ENCODE measurements at places on chromosomes 1 and 21.

- DNase-seq = no peak
These were observed 648.4 kb downstream of the PTPRC start for GRCh38 chr1:199287206-199287605.

DNA sequence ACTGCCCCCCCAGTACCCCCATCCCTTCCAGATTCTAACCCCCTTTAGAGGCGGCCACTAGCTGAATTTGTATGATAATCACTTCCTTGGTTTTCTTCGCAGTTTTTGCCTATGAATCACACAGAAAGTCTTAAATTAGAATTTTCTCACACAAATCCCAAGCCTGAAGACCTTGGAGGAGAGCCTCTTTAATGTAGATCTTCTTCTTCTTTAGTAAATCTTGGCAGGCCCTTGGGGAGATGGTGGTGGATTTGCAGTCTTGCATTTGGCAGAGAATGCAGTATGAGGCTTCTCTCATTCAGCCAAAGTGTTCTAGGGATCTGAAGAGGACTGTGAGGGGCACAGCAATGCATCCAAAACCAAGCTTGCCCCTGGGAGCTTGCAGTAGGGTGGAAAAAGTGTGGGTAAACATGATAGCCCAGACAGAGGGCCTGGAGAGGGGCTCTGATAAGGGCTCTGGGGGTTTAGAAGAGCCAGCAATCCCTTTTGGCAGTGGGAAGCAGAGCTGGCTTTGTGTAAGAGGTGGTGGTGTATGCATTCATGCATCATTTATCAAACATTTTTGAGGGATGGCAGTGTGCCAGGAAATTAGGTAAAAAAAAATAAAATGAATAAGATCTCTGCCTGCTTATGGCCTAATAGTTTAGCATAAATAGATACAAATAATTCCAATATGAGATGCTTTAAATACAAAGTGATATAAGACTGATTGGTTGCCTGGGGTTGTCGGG, 7.7 kb upstream of the CDC42 start:
- DNase-seq = peak; percentile 1

DNA sequence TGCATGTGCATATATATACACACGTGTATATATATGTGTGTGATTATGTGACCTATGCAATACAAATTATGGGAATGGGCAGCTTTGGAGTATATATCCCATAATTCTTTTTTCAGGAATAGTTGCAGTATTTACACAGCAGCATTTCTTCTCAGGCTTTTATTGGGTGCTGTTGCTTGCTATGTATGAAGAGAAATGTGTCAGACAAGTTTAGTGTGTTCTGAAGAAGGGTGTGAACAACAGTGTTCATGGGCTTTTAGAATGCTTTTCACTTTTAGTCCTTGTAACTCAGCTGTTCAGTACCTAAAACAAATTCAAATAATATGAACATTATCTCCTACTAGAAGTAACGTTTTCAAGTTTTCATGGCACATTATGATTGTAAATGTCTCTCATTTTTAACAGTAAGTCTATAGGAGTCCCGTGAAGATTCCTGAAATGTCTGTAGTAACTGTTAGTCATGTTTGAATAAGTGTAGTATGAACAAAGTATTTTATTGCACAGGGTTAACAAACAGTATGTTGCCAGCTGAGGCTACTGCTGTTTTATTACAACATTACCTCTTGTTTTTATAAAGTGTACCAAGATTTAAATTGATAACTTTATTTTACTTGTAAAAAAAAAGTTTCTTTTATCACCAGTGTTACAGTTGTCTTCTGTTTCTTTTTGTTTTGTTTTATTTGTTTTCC, 42.5 kb downstream of the TMED5 start:
- DNase-seq = no peak

DNA sequence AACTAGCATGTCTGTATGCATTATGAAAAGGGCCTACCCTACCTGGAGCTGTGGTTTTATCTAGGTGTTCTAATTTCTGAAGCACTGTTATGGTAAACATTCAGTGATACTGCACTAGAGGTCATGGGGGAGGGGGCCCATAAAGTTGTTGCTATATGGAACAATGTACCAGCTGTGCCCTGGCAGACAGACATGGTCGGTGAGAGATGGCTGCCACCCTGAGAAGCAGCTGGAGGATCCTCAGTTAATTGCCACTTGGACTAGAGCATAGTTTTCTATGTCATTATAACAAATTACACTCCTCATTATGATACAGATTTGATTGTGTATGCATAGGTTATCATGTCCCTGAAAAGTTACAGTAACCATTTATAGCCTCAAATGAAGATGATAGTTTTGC, 45.4 kb downstream of the ILDR2 start:
- DNase-seq = no peak

DNA sequence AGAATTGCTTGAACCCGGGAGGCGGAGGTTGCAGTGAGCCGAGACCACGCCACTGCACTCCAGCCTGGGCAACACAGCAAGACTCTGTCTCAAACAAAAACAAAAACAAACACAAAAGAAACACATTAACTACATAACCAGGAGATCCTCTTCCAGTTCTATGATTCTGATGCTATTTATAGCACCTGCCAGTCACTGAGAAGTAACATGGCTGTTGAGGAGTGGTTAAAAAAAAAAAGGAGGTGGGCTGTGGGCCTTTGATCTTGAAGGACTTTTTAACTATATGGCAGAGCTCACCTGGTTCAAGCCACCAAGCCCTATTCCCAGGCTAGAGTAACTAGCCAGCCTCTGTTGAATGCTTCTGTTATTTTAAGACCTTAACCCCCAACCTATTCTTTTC, 148.8 kb downstream of the ZBTB18 start:
- no peak for DNase-seq

GRCh38 chr1:167276969-167277368, 56.3 kb downstream of the POU2F1 start:
- no peak for DNase-seq

GRCh38 chr1:161481624-161482392, 23.4 kb upstream of the FCGR2A start:
- DNase-seq = no peak

DNA sequence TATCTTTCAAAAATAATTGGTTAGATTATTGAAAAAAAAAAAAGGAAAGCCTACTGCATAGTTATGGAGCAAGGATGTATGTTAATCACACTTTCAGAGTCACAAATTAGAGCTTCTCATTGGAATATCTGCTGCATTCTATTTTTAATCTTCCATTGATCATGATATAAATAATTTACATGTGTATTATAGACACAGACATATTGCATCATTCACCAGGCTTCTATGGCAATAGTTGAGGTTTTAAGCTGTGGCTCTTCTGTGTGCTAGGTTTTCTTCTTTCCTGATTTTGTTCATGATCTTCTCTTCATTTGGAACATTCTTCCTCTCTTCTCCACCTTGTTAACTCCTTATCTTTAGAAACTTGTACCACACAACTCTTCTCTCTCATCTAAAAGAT, 123.2 kb upstream of the HMCN1 start:
- no peak for DNase-seq

DNA sequence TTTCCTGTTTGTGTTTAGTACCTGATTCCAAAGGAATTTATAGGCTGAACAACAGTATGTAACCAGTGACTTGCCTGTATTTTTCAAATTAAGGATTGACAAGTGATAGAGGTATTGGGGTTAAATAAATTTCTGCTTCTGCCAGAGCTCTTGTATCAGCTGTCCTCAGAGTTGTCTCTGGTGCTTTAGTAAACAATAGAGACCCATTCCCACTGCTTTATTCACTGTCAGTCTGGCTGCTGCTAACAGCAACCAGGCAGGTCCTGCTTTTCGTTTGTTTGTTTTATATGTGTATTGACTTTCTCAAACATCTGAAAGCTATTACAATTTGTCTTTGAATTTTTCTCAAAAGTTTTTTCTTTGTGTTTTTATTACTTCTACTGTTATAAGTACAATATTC, 76.1 kb downstream of the OLFM3 start:
- no peak for DNase-seq

GRCh38 chr1:43586136-43586731, 55.6 kb downstream of the PTPRF start:
- no peak for DNase-seq

GRCh38 chr1:31749785-31750735, 14.1 kb downstream of the ADGRB2 start:
- DNase-seq = no peak

- no peak for DNase-seq
These were observed 3.8 kb downstream of the RGS13 start for GRCh38 chr1:192639607-192640368.

DNA sequence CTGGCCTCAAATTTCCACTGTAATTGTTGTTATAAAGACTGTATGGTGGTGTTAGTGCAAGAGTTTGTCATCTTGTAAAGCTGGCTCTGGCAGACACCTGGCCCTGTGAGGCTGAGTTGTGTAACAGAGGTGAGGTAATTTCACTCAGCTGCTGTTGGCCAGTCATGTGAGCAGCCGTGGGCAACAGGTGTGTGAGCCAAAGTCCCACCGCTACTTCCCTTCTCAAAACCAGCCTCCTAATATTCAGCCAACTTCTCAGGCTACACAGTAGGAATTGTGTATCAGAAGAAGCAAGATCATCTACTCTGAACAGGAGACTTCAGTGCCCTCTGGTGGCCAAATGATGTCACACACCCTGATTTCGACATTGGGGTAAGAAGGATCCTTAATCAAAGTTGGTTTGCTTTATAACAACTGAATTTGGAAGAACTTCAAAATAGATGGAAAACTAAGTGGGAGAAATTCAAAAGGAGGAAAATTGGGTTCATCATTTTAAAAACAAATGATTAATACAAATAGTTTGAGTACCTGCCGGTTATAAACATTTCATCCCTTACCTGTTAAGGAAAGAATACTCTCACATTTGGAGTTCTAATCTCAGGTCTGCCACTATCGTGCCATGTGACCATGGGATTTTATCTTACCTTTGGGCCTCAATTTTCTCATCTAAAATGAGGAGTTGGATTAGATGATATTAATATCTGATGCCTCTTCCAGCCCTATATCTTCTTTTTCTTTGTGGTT, 2.6 kb upstream of the CREG1 start:
- peak; percentile 75 for DNase-seq

GRCh38 chr21:19510653-19511052, 1107.1 kb upstream of the TMPRSS15 start:
- no peak for DNase-seq

- no peak for DNase-seq
These were observed at the start of gene AQP10 for GRCh38 chr1:154320882-154321608. Gene AQP10, plus strand, starts transcription at chr1:154321093. Its CDS starts 63 bp downstream, at chr1:154321156.

DNA sequence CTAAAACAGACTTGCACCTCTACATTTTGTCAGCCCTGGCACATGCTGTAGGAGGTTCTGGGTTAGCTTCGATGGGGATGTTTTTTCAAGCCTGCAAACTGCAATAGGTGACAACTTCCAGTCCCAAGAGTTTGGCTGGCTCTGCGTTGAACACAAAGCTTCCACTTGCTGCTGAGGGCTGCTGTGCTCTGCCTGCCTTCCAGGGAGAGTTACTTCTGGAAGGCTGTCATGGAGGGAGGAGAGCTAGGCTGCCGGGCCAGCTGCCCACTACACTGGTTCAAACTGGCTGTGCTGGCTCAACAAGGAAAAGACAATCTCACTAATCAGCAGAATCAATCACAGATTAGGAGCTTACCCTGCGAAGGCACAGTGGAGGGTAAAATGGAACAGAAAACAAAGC, 46.7 kb upstream of the PPP2R5A start:
- DNase-seq = no peak

GRCh38 chr21:31459457-31459856, 115.4 kb upstream of the TIAM1 start:
- DNase-seq = no peak

- no peak for DNase-seq
These were observed 72.1 kb upstream of the CNTN2 start for GRCh38 chr1:204970937-204971336.

DNA sequence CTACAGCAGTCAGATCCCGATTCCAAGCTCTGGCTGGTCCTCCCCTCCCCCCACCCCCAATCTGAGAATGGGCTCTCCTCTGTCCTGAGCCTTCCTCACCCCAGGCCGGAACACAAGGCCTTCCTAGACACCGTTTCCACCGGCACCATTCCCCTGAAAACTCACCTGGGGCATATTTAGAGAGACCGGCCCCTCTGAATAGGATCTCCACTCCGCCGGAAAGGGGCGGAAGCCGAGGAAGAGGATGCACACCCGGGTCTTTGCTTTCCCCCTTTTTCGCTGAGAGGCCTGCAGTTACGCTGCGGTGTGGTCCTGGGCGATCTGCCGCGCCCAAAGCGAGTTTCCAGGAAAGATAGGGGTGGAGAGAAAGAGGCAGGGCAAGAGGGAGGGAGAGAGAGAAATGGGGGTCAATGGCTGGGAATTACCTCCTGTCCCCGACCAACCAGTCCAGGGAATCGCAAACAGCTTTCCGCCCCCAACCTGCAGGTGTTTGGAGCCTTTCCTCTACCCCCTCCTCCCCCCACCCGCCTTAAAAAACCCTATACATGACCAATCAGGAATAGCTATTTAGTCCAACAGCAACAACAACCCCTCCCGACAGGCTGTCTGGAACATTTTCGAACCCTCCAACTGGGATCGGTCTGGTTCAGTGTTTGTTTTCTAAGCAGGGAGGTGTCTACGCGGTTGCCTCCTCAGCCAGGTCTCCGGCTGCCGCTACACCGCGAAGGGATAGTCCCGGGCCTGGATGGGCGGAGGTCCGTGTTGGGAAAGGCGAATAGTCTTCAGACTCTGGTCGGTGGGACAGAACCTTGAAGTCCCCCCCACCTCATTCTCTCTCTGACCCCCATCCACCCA, 2.8 kb downstream of the TAL1 start:
- DNase-seq = no peak

DNA sequence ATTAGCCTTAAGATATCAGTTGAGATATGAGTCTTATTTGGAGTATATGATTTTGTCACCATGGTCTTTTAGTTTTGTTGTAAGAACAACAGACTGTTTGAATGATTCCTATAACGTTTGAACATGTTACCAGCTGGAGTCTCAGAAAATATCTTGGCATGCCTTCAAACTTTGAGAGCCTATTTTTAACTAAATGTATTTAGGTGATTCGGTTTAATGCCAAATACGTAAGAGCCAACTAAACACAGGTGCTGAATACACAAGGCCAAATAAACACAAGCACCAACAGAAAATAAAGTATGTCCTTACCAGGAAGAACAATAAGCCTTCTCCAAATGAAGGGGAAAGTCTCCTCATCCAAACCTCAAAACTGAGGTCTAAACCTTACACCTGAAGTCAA, 48.6 kb downstream of the PRKACB start:
- DNase-seq = no peak

DNA sequence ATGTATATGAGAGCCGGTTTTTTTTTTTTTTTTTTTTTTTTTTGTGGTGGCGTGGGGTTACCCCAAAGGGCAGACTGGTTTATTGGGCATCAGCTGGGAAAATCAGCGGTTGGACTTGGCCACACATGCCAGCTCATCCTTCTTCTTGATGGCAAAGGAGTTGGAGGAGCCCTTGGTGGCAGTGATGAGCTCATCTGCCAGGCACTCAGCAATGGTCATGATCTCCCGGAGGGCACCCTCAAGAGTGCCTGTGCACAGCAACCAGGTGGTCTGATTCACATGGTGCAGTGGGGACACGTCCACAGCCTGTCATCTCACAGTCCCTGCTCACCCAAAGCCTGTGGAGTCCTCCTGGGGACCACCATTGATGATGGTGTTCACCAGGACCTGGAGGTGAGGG, 62.0 kb downstream of the MRPS6 start:
- no peak for DNase-seq

GRCh38 chr1:182952677-182953444, at the start of gene SHCBP1L:
Gene SHCBP1L, minus strand, starts transcription at chr1:182953166. Its CDS starts 33 bp downstream, at chr1:182953133.
- DNase-seq = no peak
